ENCODE measurements at places on chromosomes 5 and 9. TPM values are rescaled to one million over a fixed set of nuclear protein-coding genes. Genes with fewer than 3 reads are reported as not detected.

Gene SLC12A2
- total RNA-seq = 359 TPM

Gene LURAP1L
- 26.8 TPM for total RNA-seq

Gene F12
- total RNA-seq = 52.9 TPM

Gene TNFSF15
- 5.2 TPM for total RNA-seq

Gene IL9
- total RNA-seq = not detected

Gene CCL28
- 4.2 TPM for total RNA-seq
